ENCODE measurements at places on chromosomes 13 and 19.

DNA sequence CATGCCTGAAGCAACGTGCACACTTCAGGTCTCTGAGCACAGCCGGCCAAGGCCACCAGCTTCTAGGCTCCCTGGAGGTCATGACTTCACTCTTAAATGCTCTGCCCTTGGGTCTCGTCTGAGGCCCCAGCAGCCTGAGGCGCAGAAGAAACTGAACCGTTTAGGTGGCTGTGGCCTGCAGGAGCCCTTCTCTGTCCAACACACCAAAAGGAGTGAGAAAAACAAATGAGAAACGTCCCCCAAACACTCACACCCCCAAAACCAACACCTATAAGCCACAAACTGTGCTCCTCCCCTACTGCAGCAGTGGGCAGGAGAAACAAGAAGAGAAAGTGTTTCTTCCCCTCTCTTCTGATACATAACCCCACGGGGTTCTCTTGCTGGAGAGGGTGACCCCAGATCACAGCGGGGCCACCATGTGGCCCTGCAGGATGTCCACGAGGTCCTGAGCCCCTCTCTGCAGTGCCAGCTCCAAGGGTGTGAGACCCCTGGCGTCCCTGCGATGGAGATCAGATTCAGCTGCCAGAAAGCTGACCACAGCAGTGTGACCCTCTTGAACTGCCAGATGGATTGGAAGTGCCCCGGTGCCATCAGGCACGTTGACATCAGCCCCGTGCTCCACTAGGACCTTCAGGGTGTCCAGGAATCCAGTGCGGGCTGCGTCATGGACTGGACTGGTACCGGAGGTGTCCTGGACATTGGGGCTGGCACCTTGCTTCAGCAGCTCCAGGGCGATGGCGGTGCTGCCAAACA lies 1.0 kb upstream of the KRI1 start:
- no peak for DNase-seq

DNA sequence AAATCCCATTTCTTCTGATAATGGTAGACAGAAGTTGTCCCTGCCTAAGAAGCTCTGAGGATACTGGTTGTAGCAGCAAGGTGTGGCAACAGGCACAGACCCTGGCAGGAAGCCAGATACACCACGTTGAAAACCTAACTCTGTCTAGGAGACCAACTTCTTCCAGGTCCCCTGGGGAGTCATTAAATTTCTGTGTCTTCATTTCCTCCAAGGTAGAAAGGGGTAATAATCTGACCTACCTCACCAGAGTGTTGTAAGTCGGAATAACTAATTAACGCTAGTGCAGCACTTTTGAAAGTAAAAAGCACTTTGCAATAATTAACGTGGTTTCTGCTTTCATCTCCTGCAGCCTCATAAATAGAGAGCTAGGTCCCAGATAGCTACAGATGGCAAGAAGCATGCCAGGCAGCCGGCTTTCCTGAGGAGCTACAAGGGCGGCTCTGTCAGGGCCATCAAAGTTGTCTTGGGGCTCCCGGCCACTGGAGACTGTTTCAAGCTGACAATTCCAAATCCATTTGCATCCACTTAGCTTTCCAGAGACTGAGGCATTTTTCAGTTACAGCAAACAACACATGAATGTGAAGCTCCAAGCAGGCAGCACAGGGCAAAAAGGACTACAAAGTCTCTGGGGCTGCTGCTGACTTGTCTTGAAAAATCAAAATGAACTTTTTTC lies 176.2 kb downstream of the FOXO1 start:
- no peak for DNase-seq

GRCh38 chr19:7900931-7901330 lies 2.7 kb upstream of the MAP2K7 start:
- DNase-seq = no peak

GRCh38 chr19:5339198-5339949 lies 1.2 kb downstream of the PTPRS start:
- no peak for DNase-seq

DNA sequence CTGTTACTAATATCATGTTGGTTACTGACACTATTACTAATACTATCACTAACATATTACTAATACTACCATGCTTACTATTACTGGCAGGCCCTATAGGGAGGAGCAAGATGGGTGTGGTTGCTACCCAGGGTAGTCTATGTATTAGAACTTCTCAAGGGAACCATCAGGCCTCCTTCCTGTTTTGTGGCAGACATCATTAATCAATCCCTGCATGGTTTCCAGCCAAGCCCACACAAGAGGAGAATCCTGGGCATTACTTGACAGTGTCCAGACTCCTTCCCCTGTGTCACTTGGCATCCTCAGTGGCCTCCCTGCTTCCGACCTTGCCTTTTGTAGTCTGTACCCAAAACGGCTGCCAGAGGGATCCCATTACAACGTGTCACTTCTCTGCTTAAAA lies 8.9 kb downstream of the HAS1 start:
- peak; percentile 50 for DNase-seq

- peak; percentile 58 for DNase-seq
Measured at GRCh38 chr13:44575741-44576350, at the start of gene TSC22D1. TSC22D1 (minus strand) TSS chr13:44576330; CDS start chr13:44576074, 256 bp downstream.

GRCh38 chr13:95217920-95218830 lies 83.1 kb downstream of the ABCC4 start:
- DNase-seq = no peak

Measured in fibroblast of the aortic adventitia (primary cell).